NCI-H2081 treated with DMSO at 0.1 percent for 48 hours (cell line): ENCODE measurements at places on chromosomes 7 and 10.

GRCh38 chr10:3720228-3721019, 64.6 kb downstream of the KLF6 start:
- no peak for DNase-seq

DNA sequence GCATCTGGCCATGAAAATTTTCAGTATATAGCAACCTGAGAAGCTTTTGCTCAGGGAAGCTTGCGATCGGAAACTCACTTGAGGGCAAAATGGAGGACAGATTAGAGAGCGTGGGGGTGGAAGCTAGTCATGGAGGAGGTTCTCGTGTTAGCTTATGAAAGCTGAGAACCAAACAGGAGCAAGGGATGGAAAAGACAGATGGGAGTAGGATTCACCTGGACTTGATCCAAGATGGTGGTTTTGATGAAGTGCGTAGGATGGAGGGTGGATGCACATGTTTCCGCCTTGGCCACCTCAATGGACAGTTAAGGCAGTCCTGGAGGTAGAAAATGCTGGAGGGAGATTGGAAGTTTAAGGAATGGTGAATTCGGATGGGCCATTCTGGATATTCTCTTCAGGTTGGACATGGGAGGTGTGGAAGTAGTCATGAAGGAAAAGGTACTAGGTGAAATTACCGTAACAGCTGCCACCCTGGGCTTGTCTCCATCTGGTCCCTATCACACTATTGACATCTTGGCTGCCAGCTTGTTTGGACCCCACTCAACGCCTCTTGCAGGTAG, 6.3 kb upstream of the C10orf95 start:
- no peak for DNase-seq

GRCh38 chr10:68446179-68446578, 25.6 kb downstream of the DNA2 start:
- DNase-seq: no peak

GRCh38 chr7:120799813-120800475, 58.0 kb downstream of the TSPAN12 start:
- DNase-seq: no peak

DNA sequence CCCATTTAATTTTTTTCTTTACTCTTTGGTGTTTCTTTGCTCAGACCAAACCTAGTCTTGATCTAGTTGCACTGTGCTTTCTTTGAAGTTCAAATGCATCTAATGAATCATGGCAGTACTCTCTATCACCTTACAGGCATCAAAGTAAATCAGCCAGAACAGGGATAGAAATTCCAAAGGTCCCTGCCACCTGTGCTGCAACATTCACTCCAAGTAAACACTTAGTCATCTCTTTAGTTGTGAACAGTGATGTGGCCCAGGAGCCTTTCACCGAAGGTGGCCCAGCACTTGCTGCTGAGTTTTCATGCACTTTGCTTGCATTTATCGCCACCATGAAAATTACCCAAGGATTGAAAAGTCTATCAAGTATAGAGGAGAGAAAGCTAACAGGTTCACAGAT, 314.1 kb upstream of the ETV1 start:
- DNase-seq: no peak

DNA sequence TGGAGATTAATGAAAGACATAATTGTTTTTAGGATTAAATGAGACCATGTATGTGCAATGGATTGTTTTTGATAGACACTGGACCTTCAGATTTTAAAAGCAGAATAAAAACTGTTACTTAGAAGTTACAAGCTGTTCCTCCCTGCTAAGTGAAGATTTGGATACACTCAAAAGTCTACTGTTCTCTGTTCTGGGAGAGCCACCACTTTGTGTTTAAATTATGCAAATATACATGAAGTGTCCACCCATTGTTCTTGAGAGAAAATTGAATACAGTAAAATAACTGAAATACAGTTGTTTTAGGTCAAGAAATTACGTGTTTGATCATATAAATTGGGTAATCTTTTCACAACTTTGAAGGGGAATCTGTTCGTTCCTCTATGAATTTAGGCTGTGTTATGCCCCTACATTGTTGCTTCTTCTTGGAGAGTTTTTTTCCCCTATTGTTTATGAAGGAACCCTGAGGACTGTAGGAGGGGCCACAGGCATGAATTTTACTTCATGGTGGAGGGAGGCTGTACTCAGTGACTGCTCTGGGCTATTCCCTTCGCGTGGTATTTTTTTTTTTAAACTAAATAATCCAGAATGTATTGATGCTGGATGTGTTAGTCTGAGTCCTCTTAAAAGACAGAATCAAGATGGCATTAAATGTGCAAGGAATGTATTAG, 18.6 kb upstream of the VCL start:
- no peak for DNase-seq

DNA sequence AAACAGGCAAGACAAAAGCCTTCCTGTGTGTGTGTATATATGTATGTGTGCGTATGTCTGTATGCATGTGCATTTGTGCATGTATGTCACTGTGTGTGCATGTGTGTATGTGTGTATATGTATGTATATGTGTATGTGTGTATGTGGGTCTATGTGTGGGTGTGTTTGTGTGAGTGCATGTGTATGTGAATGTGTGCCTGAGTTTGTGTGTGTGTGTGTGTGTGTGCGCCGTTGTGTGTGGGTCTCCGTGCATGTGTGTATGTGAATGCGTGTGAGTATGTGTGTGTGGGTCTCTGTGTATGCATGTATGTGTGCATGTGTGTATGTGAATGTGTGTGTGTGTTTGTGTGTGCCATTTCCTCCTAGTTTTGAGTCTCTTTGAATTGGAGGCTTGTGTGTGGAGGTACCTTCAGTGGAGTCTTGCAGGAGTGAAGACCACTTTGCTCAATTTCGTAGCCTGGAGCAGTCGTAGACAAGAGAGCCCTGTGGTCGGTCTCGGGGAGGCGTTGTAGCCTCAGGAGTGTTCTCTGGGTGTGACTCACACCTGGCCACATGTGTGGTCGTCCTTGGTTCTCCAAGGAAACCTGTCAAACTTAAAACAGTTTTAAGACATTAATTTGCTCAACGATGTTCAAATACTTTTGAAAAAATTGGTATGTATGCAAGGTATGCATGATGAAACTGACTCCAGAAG, 28.1 kb downstream of the INPP5A start:
- no peak for DNase-seq

DNA sequence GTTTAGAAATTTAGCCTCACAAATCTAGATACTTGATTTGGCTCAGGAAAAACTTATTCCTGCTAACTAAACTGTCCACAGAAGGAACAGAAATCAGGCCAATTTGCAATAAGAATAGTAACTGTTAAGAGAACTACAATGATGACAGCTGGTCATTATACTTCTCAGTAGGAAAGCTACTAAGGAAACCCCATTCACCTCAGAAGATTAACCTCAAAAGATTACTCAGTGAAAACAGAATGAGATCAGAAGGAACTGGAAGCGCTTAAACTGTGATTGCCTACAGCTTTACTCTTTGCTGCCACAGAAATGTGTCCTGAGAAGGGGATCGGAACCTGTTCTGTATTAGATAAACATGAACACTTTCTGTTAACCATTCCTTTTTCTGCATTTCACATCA, 24.3 kb upstream of the DNAJB12 start:
- DNase-seq: no peak

DNA sequence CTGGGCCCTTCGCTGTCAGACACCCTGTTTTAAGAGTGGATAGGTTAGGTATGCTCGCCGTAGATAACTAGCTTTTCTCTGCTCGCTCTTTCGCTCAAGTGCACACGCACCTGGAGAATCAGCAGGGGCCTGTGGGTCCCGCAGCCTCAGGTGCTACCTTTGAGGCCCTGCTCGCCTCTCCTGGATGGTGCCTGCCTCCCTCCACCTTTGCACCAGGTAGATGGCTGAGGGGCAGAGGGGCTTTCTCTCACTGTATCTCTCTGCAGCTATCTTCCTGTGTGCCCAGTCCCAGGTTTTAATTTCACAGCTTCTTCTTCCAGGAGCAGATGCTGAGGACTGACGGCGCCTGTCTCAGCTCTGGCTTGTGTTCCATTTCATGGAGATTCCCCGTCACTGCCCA, 227.9 kb downstream of the TCF7L2 start:
- DNase-seq: no peak
